ENCODE measurements at places on chromosomes 2 and 18. TPM values are rescaled to one million over a fixed set of nuclear protein-coding genes. Genes with fewer than 3 reads are reported as not detected.

The CD8B2 gene
- 0.05 TPM for polyA plus RNA-seq

The IL36RN gene
- not detected for polyA plus RNA-seq

The TSGA10 gene
- polyA plus RNA-seq: 14.7 TPM

The GRP gene
- polyA plus RNA-seq: 0.80 TPM

The MTCL1 gene
- 58.2 TPM for polyA plus RNA-seq

The DSG1 gene
- polyA plus RNA-seq: 0.03 TPM

The TRIM54 gene
- polyA plus RNA-seq: 5.7 TPM

The VWA3B gene
- 1.1 TPM for polyA plus RNA-seq

The TUBA4B gene
- polyA plus RNA-seq: 0.93 TPM

The SNX17 gene
- polyA plus RNA-seq: 110 TPM

The ZBTB14 gene
- 23.5 TPM for polyA plus RNA-seq

The HOXD13 gene
- 0.14 TPM for polyA plus RNA-seq

The TUBA3E gene
- polyA plus RNA-seq: not detected

The NYAP2 gene
- 0.11 TPM for polyA plus RNA-seq

The FOXI3 gene
- polyA plus RNA-seq: 0.17 TPM

The SPDYA gene
- 2.1 TPM for polyA plus RNA-seq

The HAAO gene
- 41.5 TPM for polyA plus RNA-seq

The SAG gene
- polyA plus RNA-seq: 0.09 TPM

The LIMS4 gene
- polyA plus RNA-seq: 1.0 TPM

All from renal cortex interstitium (tissue), 15 donors.